GM12865 (cell line): ENCODE measurements at places on chromosomes 2 and 18.

GRCh38 chr2:154046493-154046892 is 174.8 kb downstream of the GALNT13 start:
- no peak for DNase-seq

DNA sequence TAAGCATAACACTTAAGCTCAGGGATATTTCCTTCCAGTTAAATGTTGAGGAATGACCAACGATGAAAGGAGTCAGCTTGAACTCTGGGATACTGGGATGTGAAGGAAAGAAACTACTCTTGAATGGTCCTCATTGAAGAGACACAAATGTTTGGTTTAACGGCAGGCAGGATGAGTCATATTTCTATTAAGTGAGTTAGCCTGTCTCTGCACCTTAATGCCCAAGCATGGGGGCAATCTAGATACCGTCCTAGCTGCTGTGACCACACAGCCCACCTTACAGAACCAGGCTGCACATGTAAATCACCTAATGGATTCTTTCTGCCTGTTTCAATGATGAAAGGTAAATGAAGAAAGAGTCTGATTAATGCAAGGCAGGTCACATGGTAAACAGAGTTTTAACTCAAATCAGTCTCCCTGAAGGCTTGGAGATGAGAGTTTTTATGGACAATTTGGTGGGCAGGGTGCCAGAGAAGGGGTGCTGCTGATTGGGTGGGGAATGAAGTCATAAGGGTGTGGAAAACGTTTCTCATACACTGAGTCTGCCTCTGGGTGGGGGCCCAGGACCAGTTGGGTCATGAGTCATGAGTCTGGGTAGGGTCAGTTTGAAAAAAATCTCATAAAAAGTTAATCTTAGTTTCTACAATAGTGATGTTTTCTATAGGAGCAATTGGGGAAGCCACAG is 144.6 kb upstream of the MMADHC start:
- DNase-seq, result no peak

DNA sequence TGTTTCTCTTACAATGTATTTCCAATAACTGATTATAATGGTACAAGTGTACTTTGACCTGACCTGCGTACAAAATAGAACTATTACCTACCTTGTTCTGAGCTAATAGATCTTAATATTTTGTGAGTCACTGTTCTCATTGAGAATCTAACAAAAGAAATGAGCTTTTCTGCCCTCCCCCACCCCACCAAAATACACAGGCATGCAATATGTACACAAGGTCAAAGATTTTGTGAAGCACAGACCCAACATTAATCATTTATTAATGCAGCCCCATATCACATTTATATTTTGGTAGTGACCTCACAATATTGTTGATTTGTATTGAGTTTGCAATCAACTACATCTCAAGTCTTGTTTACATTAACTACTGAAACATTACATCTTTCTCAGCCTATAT is 86.5 kb downstream of the CDH20 start:
- DNase-seq, result no peak

- DNase-seq, result no peak
Observed at GRCh38 chr2:149015926-149016563, 22.5 kb upstream of the LYPD6B start.

DNA sequence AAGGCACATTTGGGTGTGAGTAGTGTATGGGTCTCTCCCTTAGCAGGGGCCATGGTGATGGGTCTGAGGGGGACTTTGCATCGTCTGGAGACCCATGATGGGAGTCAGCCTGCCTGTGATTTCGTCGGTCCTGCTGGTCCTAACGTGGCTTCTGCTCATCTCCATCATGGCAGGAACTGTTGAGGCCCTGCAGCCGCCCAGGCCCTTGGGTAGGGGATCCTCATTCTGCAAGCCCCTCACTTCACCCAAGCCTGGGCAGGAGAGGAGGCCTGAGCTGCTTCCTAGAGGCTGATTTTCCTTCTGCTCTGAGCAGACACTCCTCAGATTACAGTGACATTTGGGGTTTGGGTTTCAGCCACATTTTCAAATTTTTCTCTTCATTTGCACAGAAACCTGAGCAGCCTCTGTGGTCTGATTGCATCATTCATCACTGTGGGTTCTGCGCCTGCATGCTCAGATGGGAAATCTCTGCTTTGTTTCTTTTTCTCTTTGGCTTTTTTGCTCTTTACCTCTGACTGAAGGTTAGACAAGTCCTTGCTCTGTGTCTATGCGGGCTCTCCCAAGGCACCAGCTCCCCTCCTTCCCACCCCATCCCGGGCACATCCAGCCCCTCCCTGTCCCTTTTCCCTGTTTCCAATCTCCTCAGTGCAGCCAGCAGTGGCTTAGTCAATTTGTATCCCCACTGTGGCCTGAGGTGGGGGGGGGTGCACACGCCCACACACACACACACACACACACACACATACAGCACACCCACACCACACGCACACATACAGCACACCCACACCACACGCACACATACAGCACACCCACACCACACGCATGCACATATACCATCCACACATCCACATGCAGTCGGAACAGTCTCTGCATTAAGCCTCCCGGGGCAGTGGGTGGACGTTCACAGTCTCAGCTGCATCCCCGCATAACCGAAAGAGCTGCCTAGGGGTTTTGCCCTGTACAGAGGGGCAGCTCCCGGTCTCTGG is 305.4 kb upstream of the HS6ST1 start:
- peak; percentile 76 for DNase-seq

DNA sequence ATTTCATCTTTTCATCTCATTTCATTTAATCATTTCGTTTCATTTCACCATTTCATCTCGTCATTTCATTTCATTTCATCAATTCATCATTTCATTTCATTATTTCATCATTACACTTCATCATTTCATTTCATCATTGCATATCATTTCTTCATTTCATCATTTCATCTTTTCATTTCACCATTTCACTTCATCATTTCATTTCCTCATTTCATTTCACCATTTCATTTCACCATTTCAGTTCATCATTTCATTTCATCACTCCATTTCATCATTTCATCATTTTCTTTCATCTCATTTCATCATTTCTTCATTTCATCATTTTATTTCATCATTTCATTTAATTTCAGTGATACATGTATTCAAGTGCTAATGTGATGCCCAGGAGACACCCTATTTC is 127.1 kb downstream of the ANKRD30BL start:
- no peak for DNase-seq
